ENCODE measurements at places on chromosomes 6 and 20.

GRCh38 chr6:124495665-124496190 is 466.5 kb upstream of the RNF217 start:
- no peak for DNase-seq

DNA sequence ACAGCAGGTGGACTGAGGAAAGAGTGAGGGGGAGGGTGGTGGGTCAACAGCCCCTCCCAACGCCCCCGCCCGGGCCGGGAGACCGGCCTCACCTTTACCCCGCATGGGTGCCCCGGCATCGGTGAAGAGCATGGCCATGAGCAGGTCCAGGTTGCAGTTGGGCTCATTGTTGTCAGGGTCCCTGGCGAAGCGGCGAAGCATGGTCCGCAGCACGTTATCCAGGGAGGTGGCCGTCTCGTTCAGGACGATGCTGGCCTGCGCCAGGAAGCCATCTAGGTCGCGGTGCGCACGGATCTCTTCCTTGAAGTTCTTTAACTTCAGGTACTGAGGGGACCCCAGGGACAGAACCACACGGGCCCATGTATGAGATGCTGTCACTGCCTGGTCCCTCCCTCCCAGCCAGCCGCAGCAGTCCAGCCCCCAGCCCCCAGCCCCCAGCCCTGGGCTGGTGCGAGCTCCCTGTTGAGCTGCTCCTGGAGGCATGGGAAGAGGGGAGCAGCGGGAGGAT is 4.9 kb downstream of the SLC4A11 start:
- DNase-seq = no peak

- DNase-seq = no peak
Observed at GRCh38 chr20:35929301-35929700, 25.0 kb downstream of the SCAND1 start.

GRCh38 chr6:148681666-148682065 is 65.2 kb upstream of the UST start:
- DNase-seq = no peak

DNA sequence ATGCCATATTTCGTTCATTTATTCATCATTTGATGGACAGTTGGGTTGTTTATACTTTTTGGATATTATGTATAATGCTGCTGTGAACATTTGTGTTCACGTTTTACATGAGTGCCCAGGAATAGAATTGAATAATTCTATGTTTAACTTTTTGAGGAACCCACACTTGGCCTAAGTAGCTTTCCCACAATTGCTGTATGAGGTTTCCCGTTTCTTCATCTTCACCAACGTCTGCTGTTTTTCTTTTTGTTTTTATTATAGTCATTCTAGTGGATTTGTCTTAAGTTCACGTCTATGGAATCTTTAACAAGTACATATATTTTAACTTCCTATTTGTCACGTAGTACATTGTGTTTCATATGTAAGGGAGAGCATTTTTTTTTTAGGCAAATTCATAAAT is 110.3 kb downstream of the JARID2 start:
- DNase-seq = no peak

- DNase-seq = no peak
Observed at GRCh38 chr6:154914288-154914687, 80.8 kb upstream of the TIAM2 start.

DNA sequence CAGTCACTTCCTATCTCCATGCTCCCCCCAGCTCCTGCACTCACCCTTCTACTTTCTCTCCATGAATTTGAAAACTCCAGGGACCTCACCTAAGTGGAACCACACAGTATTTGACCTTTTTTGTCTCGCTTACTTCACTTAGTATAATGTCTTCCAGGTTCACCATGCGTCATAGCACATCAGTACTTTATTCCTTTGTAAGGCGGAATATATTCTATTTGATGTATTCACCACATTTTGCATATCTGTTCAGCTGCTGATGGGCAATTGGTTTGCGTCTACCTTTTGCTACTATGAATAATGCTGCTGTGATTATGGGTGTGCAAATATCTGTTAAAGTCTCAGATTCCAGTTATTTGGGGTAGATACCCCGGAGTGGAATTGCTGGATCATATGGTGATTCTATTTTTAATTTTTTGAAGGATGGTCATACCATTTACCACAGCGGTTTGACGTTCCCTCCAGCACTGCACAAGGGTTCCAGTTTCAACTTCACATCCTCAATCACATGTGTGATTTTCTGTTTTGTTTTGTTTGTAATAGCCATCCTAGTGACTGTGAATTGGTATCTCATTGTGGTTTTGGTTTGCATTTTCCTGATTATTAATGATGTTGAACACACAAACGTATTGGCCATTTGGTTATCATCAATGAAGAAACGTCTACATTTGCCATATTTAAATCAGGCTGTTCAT is 20.3 kb upstream of the SYNDIG1 start:
- no peak for DNase-seq

DNA sequence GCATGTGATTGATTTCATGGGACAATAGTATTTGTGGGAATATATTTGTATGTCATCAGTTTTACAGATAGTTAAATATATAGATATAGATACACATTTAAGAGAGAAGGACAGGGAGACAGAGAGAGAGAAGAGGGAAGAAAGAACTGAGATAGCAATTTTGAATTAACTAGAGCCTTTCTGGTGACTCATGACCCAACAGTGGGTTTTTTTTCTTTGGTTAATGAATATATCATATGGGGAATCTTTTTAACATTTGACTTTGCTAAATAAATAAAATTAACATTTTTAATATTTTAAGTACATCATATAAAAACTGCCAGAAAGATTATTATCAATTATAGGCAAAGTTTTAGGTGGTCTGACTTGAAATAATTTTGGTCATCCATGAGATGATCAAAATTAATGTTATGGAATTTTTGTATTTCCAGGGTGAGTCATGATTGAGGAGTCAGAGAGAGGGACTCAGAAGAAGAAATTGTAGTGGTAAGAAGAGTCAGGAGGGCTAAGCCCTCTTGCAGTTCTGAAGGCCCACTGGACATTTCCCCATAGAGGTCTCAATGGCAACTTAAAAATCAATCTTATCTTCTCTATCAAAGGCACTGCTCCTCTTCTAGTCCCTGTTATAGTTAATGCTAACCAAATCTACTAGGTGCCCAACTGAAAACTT is 508.1 kb upstream of the MAP3K7 start:
- DNase-seq = no peak

DNA sequence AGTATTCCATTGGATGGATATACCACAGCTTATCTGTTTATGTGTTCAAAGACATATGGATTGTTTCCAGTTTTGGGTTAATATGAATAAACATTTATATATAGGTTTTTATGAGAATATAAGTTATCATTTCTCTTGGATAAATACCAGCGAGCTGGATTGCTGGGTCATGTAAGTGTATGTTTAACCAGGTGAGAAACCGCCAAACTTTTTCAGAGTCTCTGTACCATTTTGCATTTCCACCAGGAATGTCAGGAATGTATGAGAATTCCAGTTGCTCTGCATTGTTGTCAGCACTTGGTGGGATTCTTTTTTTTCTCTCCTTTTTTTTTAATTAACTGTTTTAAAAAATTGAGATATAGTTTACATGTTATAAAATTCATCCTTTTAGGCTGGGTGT is 52.1 kb downstream of the PHF20 start:
- no peak for DNase-seq

DNA sequence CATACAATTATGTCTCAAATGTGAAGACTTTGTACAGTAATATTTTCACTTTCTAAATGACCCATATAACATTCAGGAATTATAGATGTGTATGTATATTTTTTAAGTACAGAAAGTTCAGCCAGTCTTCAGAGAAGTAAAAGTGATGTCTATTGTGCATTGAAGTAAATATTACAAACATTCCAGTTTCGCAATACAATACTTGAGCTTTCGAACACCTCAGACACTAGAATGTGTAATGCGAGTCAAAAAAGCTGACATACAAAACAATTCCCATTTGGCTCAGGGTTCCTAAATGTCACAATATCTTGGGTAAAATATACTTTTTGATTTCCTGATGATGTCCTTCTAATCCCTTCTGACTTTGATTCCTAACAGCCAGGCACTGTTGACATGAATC is 101.4 kb downstream of the ZNF217 start:
- DNase-seq = no peak

DNA sequence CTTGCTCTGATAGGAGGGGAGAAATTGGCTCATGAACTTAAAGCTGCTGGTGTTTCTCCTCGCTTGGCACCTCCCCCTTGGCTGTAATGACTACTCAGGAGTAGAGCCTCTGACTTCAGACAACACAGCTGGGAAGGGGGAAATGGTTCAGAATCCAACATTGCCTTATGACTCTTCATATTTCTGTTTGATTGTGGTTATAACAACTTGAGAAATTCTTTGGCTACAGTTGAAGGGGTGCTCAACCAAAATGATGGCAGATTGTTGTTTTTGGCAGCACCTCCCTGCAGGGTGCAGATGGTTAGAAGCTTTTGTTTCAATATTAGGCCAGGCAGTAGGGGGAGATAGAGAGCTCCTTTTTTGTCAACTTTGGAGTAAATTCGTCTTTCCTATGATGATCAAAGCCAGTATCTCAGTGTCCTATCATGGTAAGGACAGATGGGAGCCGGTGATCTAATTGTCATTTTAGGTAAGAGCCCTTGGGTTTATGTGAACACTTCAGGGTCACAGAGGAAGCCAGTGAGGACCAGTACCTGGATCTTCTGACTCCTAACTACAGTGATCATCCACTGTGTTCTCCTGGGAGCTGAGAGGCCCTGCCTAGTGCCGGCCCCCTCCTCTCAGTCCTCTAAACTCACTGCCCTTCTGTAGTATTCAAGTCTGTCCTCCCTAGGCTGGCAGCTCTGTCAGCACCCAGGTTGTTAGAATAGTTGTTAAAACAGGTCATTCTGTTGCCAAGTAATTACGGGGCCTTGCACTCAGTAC is 39.9 kb downstream of the RPRD1B start:
- peak; percentile 28 for DNase-seq

- DNase-seq = no peak
Observed at GRCh38 chr6:191487-192312, 100.6 kb upstream of the DUSP22 start.

- no peak for DNase-seq
Observed at GRCh38 chr20:58545565-58546415, 30.6 kb upstream of the APCDD1L start.

DNA sequence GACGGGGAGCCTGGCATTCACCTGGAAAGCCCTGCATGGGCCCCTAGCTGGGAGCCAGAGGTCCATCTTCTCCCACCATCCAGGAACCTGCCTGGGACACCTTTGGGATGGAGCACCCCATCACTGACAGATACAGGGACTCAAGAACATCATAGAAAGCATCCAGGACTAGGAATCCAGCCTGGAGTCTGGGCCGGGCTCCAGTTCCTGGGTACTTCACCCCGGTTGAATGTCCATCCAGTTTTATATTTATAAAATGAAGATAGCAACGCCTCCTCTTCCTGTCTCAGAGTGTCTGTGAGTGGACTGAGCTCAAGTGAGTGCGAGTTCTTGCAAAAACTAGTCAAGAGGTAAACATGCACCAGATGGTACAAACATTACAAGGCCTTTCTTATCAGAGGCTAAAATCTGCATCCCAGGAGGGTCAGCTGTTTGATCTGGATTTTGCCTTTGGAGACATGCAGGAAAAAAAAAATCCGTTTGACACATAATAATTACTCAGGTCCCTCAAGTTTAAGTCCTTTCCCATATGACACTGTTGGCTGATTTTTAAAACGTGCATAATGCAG is 27.4 kb downstream of the ZC3H12D start:
- DNase-seq = no peak

GRCh38 chr20:45044601-45045000 is 56.3 kb downstream of the KCNS1 start:
- DNase-seq = no peak

DNA sequence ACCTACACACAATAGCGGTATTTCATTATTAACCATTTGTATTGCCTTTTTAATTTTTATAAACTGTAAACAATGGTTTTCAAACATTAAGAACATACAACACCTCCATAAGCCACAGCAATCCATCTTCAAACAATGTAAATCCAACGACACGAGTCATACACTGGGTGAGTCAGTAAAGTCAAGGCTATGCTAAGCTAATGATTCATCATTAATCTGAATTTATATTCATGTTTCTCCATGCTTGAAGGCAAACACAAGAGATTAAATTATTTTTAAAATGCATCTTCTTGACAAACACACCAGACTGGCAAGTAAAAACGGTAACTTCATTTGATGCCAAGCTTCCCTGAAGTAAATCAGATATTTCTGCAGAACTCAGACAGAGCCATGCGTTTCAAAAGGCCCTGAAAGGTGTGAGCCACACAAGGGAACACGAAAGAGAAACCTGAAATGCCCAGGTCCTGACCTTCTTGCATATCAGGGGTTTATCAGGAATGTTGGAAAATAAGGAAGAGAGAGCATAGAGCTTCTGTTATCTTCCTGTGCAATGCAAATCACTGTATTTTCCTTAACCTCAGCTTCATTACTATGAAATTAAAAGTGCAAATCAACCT is 162.5 kb downstream of the ALDH8A1 start:
- DNase-seq = no peak

- DNase-seq = peak; percentile 98
Observed at GRCh38 chr20:10434467-10434831, 427 bp upstream of the MKKS start.

- peak; percentile 20 for DNase-seq
Observed at GRCh38 chr6:129281168-129281796, 398.3 kb downstream of the LAMA2 start.

DNA sequence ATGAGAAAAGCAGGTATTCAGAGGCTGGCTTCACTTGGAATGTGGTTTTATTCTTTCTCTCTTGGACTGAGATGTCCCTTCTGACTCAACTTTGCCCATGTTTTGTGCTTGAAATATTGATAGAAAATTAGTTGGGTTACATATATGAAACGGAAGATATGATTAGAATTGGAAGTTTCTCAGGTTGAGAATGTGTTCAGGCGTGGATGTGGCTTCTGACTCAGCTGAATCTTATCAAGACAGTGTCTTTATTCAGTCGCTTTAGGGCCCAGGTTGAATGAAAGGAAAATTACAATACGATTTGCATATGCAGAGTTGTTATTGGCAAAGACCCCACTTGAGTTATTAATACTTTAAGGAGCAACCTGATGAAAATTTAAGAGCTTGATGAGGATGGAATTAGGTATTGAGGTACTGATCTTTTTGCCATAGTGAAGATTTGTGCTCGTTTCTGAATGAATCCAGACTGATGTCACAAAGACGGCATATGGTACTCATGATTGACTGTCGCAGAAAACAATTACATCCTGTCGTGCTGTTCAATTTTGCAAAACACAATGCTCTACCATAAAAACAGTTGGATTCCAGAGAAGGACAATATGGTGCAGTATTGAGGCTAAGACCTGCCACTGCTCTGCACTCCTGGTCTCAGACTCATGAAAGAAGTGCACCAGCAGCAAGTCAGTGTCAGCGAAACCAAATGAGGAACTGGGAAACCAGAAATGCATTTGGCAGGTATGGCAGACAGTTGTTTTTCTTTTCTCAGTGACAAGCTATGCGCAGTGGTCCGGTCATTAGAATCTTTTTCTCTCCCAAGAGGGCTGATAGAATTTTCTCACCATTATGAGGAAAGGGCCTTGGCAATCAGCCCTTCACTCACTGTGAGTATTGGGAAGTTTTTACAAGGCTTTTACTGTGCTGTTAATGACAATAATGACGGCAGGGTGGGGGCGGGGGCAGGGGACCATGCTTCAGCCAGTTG is 158.3 kb downstream of the DOK5 start:
- no peak for DNase-seq

DNA sequence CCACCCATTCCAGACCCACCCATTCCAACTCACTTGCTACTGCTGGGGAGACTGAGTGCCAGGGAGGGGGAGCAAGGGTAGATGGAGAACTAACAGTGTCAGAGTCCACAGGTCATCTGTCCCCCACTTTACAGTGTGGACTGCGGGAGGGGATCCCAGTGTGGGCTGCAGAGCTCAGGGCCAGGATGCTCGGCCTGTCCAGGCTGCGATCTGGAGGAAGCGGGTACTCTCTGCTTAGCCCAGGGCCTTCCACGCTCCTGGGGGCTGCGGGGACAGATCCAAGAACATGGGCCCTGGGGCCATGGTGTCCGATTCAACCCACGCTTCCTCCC is 14.1 kb upstream of the GATA5 start:
- no peak for DNase-seq
